ENCODE measurements at places on chromosomes 4 and X.

GRCh38 chrX:95718746-95719145 is 965.9 kb upstream of the DIAPH2 start:
- no peak for DNase-seq

DNA sequence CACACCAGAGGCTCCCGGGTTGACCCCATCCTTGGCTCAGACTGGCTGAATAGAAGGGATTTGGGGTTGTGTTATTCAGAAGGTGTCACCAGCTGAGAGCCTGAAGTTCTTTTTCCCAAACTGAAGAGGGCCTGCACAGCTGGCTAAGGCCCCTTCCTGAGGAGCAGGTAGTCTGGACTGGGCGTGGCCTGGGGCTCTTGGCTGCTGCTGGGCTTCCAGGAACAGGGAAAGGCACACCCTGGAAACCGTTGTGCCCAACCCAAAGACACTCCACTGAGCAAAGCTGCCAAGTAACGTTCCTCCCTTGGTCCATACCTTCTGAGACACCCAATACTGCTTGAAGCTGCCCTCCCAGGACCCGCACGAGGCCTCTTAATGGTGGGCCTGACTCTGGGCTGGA is 8.3 kb upstream of the CXCR3 start:
- DNase-seq: no peak

DNA sequence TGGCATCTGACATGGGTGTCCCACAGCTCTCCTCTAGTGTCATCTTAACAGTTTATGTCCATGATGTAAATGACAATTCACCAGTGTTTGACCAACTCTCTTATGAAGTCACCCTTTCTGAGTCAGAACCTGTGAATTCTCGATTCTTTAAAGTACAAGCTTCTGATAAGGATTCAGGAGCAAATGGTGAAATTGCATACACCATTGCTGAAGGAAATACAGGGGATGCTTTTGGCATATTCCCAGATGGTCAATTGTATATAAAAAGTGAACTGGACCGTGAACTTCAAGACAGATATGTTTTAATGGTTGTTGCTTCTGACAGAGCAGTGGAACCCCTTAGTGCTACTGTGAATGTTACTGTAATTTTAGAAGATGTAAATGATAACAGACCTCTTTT is 4.6 kb downstream of the FAT4 start:
- no peak for DNase-seq

DNA sequence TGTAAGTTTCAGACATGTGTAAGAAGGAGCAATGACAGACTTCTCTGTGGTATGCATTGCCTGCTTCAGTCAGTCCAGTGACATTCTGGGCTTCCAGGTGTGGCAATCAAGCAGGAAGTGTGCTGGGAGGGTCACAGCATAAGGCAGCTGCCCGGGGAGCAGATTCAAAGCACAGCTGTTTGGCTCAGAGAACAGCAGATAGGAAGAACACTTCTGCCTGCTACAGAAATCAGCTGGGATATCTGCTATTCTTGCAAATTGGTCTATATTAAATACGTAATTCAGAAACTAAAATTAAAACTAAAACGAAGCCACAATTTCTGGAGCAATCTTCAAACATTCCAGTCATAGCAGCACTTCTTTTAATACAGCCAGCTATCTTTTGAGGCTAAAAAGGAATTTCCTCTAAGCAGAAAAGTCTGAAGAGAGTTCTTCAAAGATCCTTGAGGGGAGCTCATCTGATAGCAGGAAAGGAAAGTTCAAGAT is 47.5 kb upstream of the GALNT7 start:
- no peak for DNase-seq

DNA sequence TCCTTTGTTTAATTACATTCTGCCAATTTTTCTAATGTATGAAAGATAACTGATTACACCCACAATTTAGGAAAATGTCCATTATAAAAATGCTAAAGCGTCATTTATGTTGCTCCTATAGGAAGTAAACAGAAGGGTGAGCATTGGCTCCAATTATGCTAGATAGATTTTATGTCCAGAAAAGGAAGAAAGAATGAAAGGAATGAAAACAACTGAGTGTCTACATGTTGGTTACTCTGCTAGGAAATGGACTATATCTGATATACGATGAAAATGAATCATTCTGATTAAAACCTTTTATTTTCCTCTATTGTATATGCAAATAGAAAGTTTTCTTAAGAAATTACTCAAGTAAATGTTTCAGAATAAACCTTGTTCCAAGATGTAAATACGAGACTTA is 1.6 kb downstream of the ENAM start:
- DNase-seq: no peak

All from activated CD4-positive, alpha-beta memory T cell treated with anti-CD3 and anti-CD28 coated beads, Interleukin-2, amount 10 ng/mL, durations not matched to agents 7 days and 5 days (primary cell).